ENCODE measurements at places on chromosomes 4 and X. TPM values are rescaled to one million over a fixed set of nuclear protein-coding genes. Genes with fewer than 3 reads are reported as not detected.

- no peak for DNase-seq
Observed at GRCh38 chrX:123943074-123943473, 18.4 kb upstream of the STAG2 start.

DNA sequence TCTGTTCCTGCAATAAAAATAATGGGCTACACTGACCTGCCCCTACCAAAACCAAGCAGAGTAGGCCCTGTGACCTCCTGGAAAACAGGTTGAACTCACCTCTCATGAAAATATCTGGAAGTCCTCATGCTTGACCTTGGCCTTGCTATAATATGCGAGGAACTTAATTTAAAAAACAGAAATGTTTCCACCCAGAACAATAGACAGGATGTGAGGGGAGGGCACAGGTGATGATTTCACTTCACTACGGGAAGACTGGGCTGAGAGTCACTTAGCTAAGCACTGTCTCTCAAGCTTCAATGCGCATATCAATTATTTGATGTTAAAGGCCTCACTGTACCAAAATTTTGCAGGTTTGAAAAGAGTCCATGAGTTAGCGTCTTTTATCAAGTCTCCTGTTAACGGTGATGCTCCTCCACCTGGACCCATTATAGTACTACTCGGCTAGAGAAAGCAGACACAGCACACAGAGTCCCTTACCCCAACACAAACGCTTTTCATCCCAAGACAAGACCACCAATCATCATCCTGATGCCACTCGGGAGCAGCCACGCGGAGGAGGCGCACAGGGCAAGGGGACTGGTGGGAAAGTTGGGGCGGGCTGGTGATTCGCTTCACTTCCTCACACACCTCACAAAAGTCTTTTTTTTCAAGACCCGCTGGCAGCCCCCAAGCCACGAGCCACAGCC is 25.9 kb downstream of the ZNF721 start:
- DNase-seq: no peak

DNA sequence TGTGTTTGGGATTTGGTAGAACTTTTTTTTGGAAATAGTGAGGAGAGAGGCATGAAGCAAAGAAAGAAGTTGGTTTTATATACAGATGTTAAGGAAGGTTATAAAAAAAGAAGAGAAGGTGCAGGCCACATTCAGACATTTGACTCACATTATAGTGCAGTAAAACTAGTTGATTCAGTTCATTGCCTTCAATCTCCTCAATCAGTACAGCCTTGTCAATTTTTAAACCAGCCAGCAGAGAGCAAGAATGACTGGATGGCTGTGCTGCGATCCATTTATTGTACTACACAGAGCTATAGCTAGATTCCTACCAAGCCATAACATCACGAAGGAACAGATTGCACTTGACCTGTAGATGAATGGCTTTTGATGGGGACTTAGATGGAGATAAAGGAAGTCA is 79.7 kb upstream of the LSM6 start:
- no peak for DNase-seq

- no peak for DNase-seq
Observed at GRCh38 chr4:7910263-7910896, 29.3 kb downstream of the AFAP1 start.

DNA sequence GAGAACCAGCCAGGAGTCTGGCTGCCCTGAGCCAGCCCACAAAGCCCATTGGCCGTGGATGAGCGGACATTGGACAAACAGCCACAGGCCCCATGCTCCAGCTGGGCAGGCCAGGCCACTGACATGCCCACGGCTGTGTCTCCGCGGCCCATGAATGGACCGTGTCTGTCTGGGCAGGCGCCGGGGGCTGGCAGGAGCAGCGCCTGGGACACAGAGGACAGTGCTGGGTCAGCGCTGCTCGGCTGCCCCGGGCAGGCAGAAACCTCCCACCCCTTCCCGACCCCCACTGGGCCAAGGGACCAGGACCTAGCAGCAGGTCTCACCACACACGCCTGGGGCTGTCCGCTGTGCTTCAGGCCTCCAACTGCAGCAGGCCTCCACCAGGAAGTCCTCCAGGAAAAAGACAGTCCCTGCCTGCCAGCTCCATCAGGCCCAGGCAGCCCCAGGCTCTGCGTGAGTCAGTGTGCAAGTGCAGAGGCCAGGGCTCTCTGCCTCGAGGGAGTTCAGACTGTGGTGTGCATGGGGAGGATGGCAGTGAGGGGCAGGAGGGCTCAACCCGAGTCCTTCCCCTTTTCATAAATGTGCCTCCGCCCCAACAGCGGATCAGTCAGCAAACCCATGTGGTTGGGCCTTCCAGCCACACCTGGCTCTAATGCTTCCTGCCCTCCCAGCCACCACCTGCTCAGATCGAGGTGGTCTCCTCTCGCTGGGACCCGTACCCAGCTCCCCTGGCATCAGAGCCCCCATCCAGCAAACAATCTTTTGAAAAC is 17.2 kb upstream of the FGFR3 start:
- DNase-seq: no peak

DNA sequence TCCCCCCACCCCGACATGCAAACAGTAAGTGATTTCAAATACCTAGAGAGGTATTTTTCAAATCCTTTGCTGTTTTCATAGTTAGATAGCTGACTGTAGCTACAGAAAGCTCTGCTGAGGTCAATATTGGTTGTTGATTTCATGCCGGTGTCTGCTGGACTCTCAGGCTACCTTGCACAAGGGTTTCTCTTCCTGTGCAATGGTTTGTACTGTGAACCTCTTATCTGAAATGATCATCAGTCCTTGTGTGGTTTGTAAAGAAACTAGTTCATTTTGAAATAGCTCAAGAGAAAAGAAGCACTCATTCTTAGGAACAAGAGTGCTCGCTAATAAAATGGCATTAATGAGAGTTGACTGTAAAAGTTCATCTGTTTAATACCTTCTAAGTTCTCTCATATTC is 2.1 kb downstream of the MTM1 start:
- DNase-seq: no peak

GRCh38 chrX:37697169-37697760 is 11.7 kb downstream of the XK start:
- DNase-seq: no peak

GRCh38 chrX:17919896-17920446 is 58.9 kb upstream of the RAI2 start:
- no peak for DNase-seq

DNA sequence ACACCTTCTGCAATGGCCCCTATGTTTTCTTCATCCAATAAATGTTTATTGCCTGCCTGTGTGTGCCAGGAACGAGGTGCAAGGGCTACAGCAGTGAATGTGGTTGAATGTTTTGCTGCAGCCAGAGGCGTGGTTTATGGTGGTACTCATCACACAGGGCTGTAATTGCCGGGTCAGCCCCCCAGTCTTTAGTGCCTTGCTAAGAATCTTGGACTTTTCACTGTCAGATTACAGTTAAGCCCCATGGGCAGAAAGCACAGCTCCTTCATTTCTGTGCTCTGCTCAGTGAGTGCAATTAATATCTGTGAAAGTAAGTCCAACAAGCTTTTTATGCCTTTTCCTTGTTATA is 67.8 kb downstream of the TAPT1 start:
- no peak for DNase-seq

- peak; percentile 59 for DNase-seq
Observed at GRCh38 chr4:102344520-102344953, 745 bp downstream of the SLC39A8 start.

GRCh38 chr4:63085091-63085490 is 1324.2 kb downstream of the TECRL start:
- DNase-seq: no peak

DNA sequence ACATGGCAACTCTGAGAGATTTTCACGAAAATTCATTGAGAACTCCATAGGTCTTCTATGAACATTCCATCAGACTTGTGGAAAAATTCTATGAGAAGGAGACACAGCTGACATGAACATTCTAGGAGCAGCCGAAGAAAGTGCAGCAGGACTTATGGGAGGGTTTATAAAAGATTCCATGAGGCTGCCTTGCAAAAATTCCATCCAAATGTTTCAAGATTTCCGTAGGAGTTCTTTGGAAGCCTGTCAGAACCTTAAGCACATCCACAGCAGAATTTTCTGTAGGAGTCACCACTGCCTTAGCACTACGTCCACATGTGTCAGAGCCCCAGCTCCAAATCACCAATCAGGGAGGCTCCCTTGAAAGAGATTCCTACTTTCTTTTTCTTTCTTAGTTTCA is 67.0 kb upstream of the MSX1 start:
- DNase-seq: no peak

DNA sequence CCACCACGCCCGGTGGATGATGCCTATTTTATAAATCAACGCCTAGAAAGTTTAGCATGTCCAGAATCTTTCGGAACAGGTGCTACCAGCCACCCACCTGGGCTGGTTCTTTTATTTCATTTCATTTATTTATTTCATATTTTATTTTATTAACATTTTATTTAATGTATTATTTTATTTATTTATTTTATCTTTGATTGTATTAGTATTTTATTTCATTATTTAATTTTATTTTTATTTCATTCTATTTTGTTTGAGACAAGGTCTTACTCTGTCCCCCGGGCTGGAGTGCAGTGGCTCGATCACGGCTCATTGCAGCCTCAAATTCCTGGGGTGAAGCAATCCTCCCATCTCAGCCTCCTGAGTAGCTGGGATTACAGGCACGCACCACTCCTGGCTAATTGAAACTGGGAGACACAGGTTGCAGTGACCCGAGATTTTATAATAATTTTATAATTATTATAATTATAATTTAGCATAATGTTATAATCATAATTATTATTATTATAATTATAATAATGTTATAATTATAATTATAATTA is 187.2 kb downstream of the SHOX start:
- DNase-seq: no peak

- DNase-seq: no peak
Observed at GRCh38 chr4:835148-836002, 9.4 kb upstream of the CPLX1 start.

- no peak for DNase-seq
Observed at GRCh38 chrX:109753256-109753655, 20.2 kb upstream of the ACSL4 start.

- DNase-seq: no peak
Observed at GRCh38 chr4:7557456-7557855, 122.7 kb upstream of the PSAPL1 start.

- peak; percentile 63 for DNase-seq
Observed at GRCh38 chr4:3480528-3481112, 17.5 kb downstream of the DOK7 start.

DNA sequence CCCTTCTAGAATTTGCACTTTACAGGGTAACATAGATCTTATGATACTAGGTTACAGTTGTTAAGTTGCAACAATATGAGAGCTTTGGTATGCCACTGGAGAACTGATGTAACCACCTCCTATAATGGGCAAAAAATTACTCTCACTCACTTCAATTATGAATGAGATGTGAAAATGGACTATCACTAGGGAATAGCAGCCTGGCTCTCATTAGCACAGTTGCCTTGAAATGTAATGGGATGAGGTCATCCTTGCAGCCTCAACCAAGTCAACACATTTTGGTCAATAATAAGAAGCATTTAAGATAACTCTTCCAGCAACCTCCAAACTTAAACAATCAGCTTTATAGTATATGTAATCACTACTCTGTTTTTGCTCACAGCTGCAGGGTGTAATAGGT is 69.4 kb downstream of the TBC1D9 start:
- no peak for DNase-seq

DNA sequence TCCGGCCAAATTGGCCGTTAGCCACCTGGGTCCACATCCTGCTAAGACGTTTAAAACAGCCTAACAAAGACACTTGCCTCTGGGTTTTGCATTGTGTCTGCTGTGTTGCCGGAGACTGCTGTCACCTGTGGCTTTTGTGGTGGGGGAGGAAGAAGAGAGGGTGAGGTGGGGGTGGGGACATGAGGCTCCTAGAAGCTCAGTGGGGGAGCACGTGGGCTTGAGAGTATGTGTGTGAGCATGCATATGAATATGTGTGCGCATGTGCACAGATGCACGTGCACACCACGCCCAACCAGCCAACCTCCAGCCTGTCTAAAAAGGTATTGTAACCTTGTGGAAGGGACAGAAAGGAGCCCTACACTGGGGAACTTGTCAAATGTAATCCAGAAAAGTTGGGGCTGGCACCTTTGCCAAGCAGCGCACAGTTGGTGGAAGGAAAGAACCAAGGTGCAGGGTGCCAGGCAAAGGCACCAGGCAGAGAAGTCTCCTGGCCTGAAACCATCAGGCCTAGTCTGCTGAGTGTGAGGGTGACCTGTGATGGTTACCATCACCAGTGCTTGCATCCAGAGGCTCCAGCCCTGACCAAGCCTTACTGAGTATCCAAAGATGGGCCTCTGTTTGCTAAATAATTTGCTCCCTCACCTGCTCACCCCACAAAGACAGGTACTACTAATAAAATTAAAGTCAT is 10.1 kb upstream of the SASH3 start:
- no peak for DNase-seq

DNA sequence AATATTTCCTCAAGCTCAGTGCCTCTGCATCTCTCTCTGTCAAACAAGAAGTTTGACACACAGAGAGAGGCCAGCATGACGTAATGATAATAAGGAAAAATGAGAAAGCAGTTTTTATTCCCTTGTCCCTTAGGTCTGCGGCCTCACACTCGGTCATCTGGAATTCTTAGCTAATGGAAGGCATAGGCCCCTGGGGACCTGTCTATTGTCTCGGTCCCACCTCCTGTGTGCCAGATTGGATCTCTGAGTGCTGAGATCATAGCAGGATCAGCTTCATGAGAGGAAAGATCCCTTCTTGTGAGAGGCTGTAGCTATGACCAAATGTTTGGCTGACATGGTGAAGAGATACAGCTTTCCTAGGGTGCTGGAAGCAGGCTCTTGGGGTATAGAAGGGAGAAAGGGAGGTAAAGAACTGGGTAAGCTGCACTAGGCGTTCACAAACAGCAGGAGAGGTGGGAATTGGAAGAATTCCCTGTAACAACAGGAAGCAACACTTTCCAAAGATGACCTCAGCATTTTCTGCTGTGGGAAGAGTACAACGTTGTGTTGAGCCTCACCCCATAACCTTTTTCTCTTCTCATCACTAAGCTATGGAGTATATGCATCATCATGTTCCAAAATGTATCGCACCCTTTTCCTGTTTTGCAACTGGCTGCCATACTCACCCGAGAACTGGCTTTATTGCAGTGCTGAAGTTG is 20.2 kb downstream of the TMEM31 start:
- no peak for DNase-seq

The ACE2 gene
- 7.2 TPM for total RNA-seq

The SHOX gene
- total RNA-seq: 0.33 TPM

The SORCS2 gene
- 1.3 TPM for total RNA-seq

The PABPC1L2A gene
- not detected for total RNA-seq

The MAGEA11 gene
- total RNA-seq: not detected
